ENCODE measurements at places on chromosomes 3 and 15.

DNA sequence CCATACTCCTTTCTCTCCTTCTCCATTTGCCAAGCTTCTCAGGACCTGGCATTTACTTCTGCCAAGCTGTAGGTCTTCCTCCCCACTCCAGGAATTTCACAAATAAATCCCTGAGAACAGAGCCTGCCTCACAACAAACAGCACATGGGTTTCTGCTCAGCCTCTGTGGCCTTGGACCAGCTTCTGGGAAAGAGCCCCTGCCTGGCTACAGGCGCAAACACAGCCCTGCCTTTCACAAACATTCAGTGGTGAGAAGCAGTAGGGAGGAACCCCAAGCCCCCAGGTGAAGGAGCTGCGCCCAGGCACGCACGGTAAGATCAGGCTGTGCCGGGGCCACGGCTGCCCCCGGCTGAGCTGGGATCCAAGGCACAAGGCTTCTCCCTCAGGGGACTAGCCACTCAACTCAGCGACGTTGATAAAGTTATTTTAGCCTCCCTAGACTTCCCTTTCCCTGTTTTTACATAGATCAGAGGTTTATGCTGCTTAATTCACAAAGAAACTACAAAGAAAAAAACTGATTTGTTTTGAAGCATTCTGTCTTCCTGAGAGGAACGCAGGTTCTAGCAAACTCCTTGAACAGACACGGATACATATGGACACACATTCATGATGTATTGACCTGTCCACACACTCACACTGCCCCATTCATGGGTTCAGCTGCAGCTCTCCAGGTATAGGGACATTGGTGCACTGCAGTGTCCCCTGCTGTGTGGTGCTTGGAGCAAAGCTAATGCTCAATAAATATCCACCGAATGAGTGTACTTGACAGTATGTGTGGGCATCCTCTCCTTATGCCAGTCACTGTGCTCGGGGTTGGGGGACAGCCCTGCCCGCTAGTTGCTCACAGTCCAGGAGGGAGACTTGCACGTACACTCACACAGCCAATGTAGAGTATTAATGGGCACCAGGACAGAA lies 25.4 kb downstream of the HES1 start:
- peak; percentile 44 for DNase-seq

- DNase-seq = peak; percentile 44
Measured at GRCh38 chr3:134378384-134378783, 4.1 kb upstream of the AMOTL2 start.

DNA sequence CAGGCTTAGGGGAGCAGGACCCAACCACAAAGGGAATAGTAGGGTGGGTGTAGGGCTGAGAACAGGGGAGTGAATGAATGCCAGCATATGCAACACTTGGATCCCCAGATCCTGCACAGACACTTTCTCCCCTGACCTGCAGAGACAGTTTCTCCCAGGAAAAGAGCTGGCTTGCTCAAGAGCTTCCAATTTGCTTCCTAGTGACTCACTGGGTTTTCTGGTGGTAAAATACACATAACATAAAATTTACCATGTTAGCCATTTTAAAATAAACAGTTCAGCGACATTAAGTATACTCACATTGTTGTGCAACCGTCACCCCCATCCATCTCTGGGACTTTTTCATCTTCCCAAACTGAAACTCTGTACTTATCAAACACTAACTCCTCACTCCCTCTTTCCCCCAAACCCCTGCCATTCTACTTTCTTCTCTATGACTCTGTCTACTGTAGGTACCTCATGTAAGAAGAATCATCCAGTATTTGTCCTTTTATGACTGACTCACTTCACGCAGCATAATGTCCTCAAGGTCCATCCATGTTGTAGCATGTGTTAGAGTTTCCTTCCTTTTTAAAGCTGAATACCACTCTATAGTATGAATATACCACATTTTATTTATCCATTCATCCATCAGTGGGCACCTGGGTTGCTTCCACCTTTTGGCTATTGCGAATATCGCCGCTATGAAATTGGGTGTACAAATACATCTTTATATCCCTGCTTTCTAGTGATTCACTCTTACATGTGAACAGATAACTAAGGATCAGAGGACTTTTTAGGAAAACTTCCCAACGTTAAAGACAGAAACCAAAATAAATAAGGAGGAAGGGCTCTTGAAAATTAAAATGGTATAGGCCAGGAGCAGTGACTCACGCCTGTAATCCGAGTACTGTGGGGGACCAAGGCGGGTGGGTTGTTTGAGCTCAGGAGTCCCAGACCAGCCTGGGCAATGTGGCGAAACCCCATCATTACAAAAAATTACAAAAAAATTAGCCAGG lies 95.6 kb upstream of the TJP1 start:
- no peak for DNase-seq

DNA sequence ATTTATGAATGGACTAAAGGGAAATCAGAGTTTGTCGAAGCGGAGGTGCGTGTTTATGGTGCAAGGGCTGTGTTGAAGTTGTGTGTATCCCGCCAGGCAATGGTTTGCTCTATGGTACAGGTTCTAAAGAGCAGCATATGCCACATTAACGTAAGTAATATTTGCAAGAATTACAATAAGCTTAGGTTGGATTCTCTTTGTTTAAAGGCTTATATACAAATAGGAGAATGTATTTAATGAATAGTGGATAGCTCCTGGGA lies 800 bp downstream of the EPHA3 start:
- DNase-seq = no peak

- DNase-seq = no peak
Measured at GRCh38 chr3:149414557-149415231, 37.2 kb upstream of the TM4SF1 start.

- no peak for DNase-seq
Measured at GRCh38 chr3:170802164-170803151, 67.5 kb downstream of the RPL22L1 start.

DNA sequence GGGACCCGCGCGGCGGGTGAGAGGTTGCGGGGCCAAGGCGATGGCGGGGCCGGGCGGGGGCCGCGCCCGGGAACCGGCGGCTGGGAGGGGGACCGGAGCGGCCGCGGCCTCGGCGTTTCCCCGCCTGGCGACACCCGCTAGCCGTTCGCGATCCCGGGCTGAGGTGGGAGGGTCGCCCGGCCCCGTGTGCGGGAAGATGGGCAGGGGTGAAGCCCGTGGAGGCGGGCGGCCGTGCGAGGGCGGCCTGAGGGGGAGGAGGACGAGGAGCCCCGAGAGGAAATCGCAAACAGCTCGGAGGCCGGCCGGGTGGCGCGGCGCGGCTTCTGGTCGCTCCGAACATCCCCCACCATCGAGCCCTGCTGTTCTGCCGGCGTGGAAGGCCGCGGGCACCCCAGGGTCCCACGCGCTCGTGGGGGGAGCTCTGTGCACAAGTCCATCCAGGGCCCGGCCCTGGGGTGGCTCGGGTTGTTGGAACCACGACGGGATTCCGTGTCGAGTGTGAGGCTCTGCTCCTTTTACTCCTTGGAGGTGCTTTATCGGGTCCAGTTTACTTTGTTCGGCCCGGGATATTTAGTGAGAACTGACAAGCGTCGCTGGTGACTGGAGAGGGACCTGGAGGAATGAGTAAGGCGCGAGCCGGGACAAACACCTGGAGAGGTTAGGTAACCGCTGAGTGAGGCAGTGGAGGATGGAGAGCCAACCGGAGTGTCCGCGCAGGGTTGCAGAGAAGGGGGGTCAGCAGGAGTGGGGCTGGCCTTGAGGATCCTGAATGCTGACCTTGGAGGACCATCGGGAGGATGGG lies 728 bp downstream of the CRTC3 start:
- DNase-seq = peak; percentile 49

GRCh38 chr3:197149528-197149927 lies 119.9 kb upstream of the MELTF start:
- DNase-seq = no peak

- DNase-seq = no peak
Measured at GRCh38 chr15:95129574-95129973, 898.2 kb downstream of the MCTP2 start.

GRCh38 chr3:107035176-107035575 lies 342.1 kb upstream of the CCDC54 start:
- DNase-seq = no peak

GRCh38 chr3:24373198-24373959 lies 121.3 kb downstream of the THRB start:
- no peak for DNase-seq

DNA sequence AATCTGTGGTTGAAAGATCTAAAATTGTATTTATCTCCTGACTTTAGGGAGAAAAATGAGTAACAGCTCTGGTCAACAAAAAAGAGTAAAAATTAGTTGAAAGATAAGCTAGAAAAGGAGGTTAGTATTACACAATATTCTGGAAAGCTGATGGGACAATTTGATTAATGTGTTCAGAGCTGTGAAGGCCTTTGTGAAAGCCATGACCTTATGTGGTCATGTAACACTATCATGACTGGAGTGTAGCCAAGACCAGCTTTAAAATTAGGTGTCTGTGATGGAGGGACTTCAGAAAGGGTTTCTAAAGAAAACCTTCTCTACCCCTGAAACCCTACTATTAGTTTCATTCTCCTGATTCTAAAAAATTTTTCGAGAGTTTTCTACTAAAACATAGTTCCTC lies 127.2 kb downstream of the NFKBIZ start:
- DNase-seq = no peak

DNA sequence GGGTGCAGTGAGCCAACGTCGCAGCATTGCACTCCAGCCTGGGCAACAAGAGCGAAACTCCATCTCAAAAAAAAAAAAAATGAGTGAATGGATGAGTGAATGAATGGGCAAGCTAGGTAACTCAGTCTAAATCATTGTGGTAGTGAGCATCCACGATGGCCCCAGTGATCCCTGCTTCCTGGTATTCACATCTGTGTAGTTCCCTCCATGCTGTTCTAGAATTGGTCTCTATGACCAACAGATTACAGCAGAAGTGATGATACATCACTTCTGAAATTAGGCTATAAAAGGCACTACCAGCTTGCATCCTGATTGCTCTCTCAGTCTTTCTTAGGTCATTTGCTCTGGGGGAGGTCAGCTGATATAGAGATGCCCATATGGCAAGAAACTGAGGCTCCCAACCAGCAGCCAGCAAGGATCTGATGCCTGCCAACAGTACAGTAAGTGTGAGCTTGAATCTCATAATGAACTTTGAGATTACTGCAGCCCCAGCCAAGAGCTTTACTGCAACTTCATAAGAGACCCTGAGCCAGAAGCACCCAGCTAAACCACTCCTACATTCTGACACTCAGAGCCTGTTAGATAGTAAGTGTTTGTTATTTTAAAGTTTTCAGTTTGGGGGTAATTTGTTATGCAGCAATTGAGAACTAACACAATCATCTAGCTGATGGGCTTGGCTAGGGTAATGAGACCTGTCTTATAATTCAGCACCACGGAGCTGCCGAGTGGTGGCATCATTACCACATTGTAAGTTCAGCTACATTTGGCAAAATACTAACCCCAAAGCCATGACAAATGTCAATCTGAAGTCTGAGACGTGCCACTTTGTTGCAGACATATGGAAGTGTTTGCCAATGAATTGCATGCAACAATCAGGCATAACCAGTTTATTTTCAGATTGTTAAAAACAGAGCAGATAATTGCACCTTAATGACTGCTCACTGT lies 53.0 kb downstream of the KLHL6 start:
- DNase-seq = no peak

DNA sequence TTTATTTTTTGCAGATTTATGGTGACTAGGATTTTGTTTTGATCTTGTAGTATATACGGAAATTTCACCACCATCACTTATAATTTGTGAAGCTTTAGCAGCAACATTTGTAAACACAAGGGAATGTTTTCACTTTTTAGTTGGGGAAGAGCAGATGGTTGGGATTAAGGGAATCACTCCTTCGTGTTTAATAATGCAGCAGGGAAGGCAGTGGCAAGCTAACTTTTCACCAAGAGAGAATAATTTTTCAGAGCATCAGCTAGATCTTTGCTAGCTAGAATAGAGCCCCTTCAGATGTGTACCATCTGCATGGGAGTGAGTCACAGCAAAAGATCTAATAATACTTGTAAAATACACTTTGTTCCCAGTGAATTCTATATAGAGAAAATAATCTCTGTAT lies 632.7 kb downstream of the CADM2 start:
- no peak for DNase-seq

DNA sequence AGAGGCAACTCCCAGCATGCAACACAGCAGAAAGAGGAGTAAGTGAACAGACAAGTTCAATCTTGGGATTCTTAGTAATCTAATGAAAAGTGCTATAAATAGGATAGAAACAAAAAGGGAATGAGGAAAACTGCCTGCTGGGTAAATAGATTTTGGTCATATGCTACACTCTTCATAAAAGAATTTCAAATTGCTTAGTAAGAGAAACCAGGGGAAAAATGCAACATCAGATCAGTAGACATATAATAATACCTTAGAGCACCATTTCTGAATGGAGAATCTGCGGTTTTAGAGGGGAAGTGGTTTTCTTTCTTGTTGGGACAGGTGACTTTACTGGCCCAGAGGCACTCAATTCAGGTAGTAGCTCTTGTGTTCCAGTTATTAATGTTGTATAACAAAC lies 13.4 kb upstream of the TBC1D5 start:
- DNase-seq = no peak

- no peak for DNase-seq
Measured at GRCh38 chr3:76365275-76365674, 579.9 kb upstream of the ZNF717 start.

- DNase-seq = no peak
Measured at GRCh38 chr3:68121287-68121686, 466.9 kb upstream of the SUCLG2 start.

DNA sequence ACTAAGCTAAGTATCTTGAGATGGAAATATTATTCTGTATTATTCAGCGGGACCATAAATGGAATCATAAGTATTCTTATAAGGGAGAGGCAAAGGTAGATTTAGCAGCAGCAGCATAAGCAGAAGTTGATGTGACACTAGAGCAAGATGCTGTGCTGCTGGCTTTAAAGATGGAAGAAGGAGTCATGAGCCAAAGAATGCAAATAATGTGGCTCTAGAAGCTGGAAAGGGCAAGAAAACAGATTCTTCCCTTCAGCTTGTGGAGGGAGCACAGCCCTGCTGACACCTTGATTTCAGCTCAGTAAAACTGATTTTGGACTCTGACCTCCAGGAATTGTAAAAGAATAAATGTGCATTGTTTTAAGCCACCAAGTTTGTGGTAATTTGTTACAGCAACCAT lies 144.2 kb upstream of the ANKRD28 start:
- no peak for DNase-seq

GRCh38 chr3:125647318-125648014 lies 52.2 kb upstream of the OSBPL11 start:
- DNase-seq = peak; percentile 45

DNA sequence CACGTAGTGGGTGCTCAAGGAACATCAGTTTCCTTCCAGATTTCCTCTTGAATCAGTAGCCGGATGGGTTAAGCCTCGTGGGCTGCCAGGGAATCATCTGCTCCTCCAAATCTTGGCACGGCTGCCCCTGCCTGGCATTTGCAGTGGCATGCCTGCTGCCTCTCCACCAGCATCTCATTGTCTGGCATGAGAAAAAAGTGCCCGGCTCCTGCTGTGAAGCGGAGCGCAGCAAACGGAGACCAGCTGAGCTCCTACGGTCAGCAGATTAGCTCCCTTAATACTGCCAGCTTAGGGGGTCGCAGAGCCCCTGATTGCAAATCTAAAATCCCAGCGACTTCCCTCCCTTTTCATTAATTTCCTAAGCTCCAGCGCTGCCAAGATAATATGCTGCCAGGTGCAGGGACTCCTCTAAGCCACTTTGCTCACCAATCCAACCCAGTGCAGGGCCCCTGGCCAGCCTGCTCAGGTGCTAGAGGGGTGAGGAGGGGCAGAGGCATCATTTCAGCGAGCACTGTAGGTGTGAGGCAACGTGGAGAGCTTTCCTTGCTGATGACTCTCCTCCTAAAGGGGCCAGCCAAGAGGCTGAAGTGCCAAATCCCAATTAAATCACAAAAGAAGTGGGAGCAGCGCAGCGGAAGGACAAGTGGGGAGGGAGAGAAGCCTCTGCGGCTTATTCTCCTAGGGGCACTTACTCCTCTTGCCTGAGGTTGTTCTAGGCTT lies 49.6 kb upstream of the ST8SIA2 start:
- DNase-seq = no peak

- no peak for DNase-seq
Measured at GRCh38 chr3:165669504-165669903, 167.7 kb downstream of the BCHE start.
